ENCODE measurements at places on chromosomes 16 and 17.

GRCh38 chr17:5304636-5305035 is 22.6 kb downstream of the RABEP1 start:
- DNase-seq = no peak

DNA sequence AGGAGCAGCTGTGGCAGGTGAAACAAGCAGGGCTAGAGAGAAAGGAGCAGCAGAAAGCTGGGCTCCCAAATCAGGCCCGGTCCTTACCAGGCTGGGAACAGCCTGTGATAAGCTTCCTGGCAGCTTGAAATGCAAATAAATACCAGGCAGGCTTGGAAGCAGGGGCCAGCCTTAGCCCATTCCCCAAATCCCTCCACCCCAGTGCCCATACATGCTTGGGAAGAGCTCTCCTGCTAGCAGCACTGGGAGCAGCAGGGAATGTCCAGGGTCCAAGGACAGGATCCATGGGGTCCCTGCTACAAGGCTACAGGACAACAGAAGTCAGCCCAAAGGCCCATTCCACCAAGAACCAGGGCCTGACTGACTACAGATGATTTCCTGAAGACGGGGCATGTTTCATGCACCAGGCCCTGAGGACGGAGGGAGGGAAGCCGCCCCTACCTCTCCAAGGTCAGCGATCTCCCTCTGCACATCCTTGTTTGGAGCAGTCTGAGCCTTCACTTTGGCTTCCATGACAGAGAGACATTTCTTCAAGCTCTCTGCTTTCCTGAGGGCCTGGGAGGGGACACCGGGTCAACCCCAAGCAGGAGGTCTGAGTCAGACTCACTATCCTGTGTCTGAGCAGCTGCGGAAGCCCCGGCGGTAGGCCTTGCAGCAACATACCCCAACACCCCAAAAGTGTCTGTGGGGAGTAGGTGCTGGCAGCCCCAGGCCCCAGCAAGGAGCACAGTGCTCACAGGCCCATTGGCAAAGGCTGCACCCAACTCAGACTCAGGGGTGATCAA is 2.6 kb upstream of the EXOSC6 start:
- no peak for DNase-seq

DNA sequence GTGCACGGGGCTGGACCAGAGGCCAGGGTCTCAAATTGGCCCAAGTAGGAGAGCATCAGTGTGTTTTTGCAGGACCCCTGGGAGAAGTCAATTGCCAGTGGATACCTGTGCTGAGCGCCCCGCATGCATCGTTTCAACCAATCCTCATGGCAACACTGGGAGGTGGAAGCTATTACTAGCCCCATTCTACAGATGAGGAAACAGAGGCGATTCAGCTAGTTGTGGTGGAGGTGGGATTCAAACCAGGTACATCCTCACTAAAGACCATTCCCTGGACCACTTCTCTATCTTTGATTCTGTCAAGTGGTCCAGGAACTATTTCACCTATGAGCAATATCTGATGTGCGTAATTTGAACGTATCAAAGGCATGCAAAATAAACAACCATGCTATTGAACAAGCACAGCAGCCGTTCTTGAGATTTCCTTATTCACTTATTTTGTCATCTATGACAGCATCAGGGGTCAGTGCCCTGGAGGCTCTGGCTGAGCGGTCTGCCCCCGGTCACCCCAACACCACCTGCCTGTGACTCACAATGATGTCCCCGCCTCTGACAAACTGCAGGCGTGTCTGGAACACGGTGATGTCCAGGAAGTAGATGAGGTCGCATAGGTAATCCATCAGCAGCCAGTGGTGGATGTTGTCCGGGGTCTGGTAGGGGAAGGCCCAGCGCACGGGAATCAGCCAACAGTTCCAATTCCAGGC is 54.0 kb downstream of the CNGB1 start:
- no peak for DNase-seq

DNA sequence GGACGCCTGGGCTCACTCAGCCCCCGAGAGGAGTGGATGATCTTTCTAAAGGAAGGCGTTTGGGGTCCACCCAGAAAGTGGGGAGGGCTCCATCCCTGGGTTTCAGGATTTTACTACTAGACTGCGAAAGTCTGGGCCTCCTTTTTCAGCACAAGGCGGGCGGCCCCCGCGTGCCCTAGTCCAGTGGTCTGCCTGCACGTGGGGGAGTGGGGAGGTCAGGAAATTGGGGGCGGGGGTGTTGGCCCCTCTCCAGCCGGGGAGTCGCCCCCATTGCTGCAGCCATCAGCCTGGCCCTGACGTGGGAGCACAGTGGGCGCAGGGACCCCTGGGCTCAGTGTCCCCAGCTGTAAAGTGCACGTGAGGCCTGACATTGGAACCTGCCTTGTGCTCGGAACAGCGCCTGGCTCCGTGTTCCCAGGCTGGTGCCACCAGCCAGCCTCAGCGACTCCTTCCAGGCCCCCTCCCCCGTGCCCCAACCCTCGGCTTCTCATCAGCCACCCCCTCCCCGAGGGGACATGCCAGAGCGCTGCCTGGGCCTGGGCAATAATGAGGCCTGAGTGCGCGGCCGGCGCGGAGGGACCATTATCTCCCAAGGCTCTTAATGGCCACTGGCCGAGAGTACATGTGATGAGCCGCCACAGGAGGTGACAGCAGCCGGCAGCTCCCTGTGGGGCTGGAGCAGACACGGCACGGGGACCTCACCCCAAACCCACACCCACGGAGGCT is 2.4 kb upstream of the C1QTNF8 start:
- DNase-seq = no peak

GRCh38 chr16:1188432-1189189 is 35.7 kb downstream of the CACNA1H start:
- peak; percentile 23 for DNase-seq
